ENCODE measurements at places on chromosomes 11 and 22. TPM values are rescaled to one million over a fixed set of nuclear protein-coding genes. Genes with fewer than 3 reads are reported as not detected.

The MYRF gene
- 2.6 TPM for total RNA-seq

The YPEL1 gene
- total RNA-seq: 1.5 TPM

The RFPL1 gene
- not detected for total RNA-seq

The POU2F3 gene
- not detected for total RNA-seq

The CSNK2A3 gene
- total RNA-seq: 1.2 TPM

The DDI1 gene
- not detected for total RNA-seq

The PPP1R14B gene
- total RNA-seq: 262 TPM

The OSBP gene
- 42.8 TPM for total RNA-seq

The WBP2NL gene
- total RNA-seq: 1.3 TPM

The PANX3 gene
- not detected for total RNA-seq

The NXPE2 gene
- total RNA-seq: not detected

The PRR33 gene
- 0.05 TPM for total RNA-seq

- no peak for DNase-seq
These were observed 29.9 kb downstream of the CWF19L2 start for GRCh38 chr11:107427569-107428180.

DNA sequence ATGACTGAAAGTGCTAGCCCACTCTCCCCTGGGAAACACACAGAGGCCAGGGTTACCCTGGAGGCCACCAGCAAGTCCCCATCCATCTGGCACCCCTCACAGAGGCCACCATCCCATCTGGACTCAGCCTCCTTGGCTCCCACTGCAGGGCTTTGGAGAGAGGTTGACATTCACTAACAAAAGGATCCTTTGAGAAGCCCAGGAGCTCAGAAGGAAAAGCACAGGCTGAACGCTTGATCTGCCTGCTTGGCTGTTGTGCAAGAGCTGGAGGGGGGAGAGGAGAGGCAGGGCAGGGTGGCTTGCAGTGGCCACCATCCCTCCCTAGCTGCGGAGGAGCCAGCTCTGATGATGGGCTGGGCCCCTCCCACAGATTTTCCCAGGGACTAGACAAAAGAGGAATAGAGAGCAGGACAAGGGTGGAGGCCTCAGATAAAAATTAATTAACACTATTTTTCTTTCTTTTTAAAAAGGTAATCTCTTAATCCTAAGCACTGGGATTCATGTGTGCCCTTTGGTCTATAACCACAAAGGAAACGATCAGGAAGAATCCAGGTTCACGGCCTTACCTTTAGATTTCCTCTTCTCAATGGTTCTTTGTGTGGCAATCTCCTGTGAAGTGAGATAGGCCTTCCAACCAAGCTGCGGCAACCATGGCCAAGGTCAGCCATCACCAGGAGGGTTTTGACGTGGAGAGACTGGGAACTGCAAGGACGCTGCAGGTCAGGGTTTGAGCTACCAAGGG lies 154.7 kb downstream of the BARX2 start:
- no peak for DNase-seq

DNA sequence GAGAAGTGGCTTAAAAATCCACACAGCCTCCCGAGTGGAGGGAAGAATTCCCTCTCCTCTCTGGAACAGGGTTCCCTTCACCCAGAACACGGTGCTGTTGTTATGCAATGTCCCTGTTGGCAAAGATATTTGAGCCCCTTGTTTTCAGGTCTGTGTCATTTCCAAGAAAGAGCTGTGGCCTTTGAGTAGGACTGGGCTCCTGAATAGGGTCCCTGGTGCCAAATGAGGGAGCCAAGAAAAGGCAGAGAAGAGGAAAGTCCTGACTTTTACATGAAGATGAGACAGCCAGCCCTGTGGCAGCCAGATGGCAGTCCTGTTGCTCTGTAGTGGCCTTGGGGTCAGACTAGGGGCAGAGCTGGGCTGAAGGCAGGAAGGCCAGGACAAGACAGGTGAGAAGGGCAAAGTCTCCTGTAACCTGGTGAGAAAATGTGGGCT lies 51.2 kb upstream of the ELF5 start:
- no peak for DNase-seq

DNA sequence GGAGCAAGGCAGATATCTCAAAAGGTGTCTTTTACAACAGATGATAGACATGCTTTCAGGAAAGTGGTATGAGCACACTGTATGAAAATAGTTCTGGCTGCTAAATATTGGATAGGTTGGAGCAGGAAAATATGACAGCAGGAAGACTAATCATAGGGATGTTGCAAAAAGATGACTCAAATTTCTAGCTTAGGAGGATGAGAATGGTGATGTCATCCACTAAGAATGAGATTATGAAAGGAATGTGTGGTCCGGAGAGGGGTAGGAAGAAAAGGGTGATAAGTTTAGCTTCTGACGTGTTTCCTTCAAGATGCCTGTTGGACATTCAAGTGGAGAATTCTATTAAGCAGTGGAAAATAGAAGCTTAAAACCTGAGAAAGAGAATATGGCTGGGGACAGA lies 46.4 kb downstream of the RCN1 start:
- no peak for DNase-seq

DNA sequence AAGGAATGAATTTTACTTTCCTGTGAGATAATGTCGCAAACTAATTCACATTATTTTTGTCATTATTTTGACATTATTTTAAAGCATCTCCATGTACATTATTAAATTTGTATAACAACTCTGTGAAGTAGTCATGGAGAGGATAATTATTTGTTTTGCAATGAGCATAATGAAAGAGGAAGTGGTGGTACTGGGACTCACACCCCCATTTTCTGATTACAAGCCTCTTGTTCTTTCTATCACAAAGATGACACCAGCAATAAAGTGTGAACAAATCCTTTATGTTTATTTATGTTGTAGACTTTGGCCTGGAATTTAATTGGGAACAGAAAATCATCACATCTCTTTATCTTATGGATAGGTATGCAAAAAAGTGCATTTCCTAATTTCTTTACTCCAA lies 522.6 kb downstream of the TMEM135 start:
- DNase-seq: no peak

- no peak for DNase-seq
These were observed 52.3 kb downstream of the RASSF10 start for GRCh38 chr11:13061294-13061990.

GRCh38 chr11:19947537-19948114 lies 212.6 kb downstream of the DBX1 start:
- no peak for DNase-seq

- DNase-seq: no peak
These were observed 650 bp upstream of the CHID1 start for GRCh38 chr11:911031-911889.

DNA sequence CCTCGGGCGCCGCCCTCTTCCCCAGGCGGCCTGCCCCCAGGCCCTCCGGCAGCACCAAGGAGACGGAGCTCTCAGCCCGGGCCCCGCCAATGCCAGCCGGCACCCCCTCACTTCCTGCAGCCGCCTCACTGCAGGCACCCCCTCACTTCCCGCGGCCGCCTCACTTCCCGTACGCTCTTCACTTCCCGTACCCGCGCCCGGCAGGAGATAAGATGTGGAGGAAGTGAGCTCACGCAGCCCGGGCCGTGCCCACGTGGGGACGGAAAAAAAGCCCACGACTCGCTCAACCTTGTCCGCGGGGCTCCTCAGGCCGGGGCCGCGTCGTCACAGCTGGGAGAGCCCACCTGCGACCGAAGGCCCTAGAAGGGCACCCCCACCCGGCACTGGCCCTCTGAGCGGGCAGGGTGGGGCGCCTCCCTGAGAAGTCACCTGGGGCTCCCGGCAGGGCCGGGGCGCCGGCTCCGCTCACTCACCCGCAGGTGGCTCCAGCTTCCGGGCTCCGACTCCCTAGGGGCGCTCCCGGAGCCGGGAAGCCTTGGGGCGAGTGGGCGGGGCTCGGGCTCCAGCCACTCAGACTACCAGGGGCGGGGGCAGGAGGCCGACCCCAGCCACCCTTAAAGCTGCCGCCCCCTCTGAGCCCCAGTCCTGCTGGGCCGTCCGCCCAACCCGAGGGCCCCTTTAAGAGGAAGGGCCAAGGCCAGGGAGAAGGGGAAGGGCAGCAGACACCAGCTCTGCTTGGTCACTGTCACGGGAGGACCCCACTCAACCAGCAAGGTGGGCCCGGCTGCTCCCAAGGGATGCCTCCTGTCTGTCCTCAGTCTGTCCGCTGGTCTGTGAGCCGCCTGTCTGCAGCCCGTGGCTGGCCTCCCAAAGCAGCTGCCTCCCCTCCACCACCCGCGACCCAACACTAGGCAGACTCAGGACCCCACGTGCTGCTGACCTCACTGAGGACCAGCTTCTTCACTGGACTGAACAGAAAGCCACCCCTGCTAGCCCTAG lies 31.4 kb downstream of the PISD start:
- DNase-seq: peak; percentile 84

DNA sequence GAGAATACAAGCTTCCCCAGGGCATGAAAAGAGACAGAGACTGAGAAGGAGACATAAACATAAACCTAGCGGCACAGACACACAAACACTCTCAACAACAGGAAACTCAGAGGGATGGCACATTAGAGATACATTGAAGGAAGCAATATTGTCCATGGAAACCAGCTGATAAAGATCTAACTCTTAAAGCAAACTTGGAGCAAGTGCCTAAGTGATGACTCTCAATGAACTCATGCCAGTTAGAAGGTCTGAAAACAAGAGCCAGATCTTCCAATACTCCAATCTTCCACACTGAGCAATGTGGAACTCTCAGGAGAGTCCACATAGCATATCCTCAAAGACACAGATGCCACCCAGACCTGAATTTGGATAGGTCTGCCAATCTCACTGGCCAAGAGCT lies 168.8 kb upstream of the ISX start:
- no peak for DNase-seq

- DNase-seq: no peak
These were observed 5.3 kb downstream of the MALAT1 start for GRCh38 chr11:65503949-65504673.

GRCh38 chr11:71209656-71210055 lies 42.7 kb downstream of the SHANK2 start:
- DNase-seq: no peak

GRCh38 chr11:117045196-117045595 lies 53.0 kb downstream of the SIK3 start:
- no peak for DNase-seq

GRCh38 chr11:130872102-130872501 lies 44.2 kb downstream of the SNX19 start:
- no peak for DNase-seq

GRCh38 chr22:32710896-32711295 lies 90.6 kb upstream of the TIMP3 start:
- no peak for DNase-seq

- no peak for DNase-seq
These were observed 21.7 kb downstream of the WNT11 start for GRCh38 chr11:76184551-76184993.

- DNase-seq: no peak
These were observed 68.3 kb upstream of the NAV2 start for GRCh38 chr11:19644316-19644715.

GRCh38 chr11:37451903-37452302 lies 853.9 kb upstream of the RAG2 start:
- DNase-seq: no peak

DNA sequence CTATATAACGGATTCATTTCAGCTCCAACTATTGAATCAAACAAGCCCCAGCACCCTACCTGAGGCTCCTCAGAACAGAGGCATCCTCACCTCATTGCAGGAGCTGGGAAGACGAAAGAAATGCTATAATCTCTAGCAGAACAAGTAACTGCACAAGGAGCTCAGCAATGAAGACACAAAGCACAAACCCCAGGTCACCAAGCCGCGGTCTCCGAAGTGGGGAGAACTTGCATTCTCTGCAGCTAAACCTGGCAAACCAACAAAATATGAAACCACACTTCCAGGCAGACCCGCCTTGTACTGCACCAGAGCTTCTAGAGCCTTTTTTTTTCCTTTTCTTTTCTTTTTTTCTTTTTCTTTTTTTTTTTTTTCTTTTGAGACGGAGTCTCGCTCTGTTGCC lies 21.8 kb upstream of the CD5 start:
- peak; percentile 50 for DNase-seq

DNA sequence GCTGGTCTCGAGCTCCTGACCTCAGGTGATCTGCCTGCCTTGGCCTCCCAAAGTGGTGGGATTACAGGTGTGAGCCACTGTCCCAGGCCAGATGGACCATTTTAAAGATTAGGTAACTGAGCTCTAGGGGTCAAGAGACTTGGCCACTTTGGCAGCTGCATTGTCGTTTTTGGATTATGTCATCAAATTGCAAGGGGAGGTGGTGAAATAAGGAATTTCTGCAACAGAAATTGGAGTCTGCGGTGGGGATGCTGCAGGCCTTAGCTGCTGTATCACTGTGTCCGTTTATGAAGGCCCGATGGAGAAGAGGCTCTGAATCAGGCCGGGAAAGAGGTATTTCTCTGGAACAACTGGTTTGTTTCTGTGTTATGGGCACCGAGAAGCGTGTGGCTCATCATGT lies 34.6 kb downstream of the PTPRJ start:
- no peak for DNase-seq

GRCh38 chr11:131186629-131187101 lies 183.8 kb upstream of the NTM start:
- no peak for DNase-seq

DNA sequence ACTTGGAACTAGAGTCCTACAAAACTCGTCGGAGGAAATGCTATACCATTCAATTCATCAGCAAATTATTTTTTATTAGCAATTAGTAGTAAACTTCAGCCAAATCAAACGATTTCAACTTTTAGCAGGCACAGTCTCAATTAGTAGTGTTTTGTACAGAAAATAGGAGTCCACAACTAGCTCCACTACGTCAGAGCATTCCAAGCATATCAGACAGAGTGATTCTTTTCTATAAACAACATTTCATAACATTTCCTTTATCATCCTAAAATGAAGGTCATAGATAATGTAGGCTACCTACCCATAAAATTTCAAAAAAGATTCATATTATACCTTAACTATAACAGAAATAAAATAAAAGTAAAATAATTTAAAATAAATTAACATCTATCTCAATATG lies 169.9 kb downstream of the KIF18A start:
- DNase-seq: no peak

- DNase-seq: no peak
These were observed 83.7 kb downstream of the STIM1 start for GRCh38 chr11:3939211-3939610.

DNA sequence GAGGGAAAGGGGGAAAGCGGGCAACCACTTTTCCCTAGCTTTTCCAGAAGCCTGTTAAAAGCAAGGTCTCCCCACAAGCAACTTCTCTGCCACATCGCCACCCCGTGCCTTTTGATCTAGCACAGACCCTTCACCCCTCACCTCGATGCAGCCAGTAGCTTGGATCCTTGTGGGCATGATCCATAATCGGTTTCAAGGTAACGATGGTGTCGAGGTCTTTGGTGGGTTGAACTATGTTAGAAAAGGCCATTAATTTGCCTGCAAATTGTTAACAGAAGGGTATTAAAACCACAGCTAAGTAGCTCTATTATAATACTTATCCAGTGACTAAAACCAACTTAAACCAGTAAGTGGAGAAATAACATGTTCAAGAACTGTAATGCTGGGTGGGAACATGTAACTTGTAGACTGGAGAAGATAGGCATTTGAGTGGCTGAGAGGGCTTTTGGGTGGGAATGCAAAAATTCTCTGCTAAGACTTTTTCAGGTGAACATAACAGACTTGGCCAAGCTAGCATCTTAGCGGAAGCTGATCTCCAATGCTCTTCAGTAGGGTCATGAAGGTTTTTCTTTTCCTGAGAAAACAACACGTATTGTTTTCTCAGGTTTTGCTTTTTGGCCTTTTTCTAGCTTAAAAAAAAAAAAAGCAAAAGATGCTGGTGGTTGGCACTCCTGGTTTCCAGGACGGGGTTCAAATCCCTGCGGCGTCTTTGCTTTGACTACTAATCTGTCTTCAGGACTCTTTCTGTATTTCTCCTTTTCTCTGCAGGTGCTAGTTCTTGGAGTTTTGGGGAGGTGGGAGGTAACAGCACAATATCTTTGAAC lies 6.8 kb downstream of the MALAT1 start:
- DNase-seq: no peak
